ENCODE measurements at places on chromosomes 6 and 20. TPM values are rescaled to one million over a fixed set of nuclear protein-coding genes. Genes with fewer than 3 reads are reported as not detected.

DNA sequence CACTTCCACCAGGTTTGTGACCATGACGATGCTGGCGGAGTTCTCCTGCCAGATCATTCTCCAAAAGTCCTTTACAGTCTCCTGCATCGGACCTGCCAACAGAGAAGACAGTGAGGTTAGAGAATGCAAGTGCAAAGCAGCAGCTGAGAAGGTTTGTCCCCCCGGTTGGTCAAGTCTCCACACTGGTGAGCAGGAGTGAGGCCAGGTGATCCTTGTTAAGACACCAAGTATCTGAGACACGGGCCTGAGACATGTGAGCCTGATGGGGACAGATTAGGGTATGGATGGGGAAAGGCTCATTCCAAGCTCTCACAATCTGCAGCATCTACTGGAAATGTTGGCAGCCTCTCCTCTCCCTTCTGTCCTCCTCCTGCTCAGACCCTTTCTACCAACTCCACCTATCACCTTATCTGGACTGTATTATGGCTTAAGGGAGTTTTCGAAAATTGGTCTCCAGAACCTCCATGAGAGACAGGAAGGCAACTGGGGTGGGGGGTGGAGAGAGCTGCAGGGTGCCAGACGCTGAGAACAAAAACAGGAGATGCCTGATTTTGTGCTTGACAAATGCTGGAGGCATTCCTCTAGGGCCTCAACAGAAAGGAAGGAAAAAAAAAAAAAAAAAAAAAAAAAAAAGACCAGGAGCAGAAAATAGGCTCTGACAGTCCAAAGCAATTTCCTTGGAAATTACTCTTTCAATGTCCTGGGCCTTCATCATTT is 500.4 kb upstream of the CHD6 start:
- no peak for DNase-seq

GRCh38 chr6:127515234-127515793 is 3.8 kb downstream of the MTCL3 start:
- DNase-seq = no peak

DNA sequence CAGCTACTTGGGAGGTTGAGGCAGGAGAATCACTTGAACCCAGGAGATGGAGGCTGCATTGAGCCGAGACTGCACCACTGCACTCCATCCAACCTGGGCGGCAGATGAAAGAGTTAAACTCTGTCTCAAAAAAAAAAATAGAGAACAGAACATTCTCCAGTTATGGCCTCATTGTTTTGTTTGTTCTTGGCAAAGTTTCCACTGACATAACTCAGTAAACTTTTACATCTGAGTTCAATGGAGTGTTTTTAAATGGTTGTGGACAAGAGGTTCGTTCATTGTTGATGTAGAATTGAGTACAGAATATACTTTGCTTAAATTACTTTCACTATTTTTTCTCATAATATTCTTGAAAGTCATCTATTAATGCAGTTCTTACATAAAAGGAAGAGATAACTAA is 42.2 kb upstream of the IFNGR1 start:
- no peak for DNase-seq

DNA sequence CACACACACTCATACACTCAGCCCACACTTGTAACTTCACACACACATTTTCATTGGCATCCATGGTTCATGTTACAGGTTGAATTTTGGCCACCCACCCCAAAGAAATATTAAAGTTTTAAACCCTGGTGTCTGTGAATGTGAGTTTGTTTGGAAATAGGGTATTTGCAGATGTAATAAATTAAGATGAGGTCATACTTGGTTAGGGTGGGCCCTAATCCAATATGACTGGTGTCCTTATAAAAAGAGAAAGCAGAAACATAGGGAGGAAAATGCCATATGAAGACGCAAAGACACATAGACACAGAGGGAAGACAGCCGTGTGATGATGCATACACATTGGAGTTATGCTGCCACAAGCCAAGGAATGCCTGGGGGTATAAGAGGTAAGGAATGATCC is 39.7 kb upstream of the HDDC2 start:
- no peak for DNase-seq

GRCh38 chr20:34403908-34404307 is 40.8 kb downstream of the ITCH start:
- no peak for DNase-seq

Gene THEMIS
- total RNA-seq = 7.4 TPM

Gene RNF182
- not detected for total RNA-seq

Gene DCDC2
- total RNA-seq = 0.20 TPM

Gene C6orf141
- total RNA-seq = not detected

Gene EEF1A2
- total RNA-seq = 0.96 TPM

- DNase-seq = no peak
Measured at GRCh38 chr20:17683218-17684076, 1.4 kb upstream of the RRBP1 start.

GRCh38 chr6:130593200-130593599 is 227.4 kb downstream of the TMEM200A start:
- no peak for DNase-seq

GRCh38 chr6:44082872-44083321 is 44.4 kb downstream of the MRPL14 start:
- DNase-seq = no peak

Gene NR2E1
- total RNA-seq = not detected

Gene BEND6
- not detected for total RNA-seq

- no peak for DNase-seq
Measured at GRCh38 chr20:1845163-1845523, 50.1 kb upstream of the SIRPA start.

GRCh38 chr6:99165838-99166237 is 183.6 kb downstream of the FAXC start:
- DNase-seq = no peak

Gene CST7
- total RNA-seq = 46.9 TPM

Gene SMOC2
- total RNA-seq = 0.08 TPM

Gene PPP1R10
- 106 TPM for total RNA-seq

Data from activated T-cell treated with anti-CD3 and anti-CD28 coated beads, Interleukin-2, amount 50 U/mL, for 4 hours (primary cell).